ENCODE measurements at places on chromosomes 2 and 18.

DNA sequence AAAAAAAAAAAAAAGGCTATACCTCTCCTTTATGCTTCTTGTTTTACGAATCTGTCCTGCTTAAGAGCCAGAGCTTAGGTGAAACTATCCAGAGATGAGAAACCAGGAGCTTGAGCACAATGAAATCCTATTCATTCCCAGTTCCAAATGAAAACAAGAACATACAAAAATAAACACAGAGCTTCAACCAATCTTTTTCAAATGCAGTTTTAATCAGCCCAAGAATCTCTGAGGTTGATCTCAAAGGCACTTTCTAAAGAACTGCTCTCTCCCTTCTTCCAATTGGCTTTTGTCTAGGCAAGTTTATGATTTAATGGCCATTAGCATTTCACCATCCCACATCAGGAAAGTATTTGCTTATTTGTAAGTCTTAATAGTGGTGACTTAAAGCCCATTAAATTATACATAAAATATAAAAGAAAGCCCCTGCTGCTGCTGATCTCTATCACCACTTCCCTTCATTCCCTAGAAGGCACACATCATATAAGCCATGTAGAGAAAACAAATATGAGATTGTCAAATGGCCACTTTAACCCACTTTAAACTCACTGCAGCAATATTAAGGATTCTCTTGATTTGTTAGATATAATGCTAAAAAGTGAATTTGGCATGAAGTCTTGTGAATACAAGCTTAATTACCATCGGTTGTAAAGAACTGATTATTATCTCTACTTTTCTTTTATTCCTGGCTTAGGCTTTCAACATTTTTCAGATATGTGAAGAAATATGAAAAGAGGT lies 29.3 kb upstream of the SCN9A start:
- no peak for DNase-seq

DNA sequence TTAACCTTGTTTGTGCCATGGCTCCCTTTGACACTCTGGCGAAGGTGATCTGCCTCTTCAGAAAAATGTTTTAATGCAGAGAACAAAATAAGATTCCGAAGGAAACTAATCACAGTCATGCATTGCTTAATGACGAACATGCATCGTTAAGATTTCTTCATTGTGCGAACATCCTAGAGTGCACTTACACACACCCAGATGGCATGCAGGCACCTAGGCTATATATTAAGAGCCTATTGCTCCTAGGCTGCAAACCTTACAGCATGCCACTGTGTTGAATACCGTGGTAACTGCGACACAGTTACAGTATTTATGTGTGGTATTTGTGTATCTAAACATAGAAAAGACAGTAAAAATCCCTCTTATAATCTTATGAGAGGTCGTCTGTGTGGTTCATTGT lies 8.3 kb downstream of the ASAP2 start:
- DNase-seq, result no peak

GRCh38 chr2:215528555-215528954 lies 92.7 kb upstream of the FN1 start:
- no peak for DNase-seq

DNA sequence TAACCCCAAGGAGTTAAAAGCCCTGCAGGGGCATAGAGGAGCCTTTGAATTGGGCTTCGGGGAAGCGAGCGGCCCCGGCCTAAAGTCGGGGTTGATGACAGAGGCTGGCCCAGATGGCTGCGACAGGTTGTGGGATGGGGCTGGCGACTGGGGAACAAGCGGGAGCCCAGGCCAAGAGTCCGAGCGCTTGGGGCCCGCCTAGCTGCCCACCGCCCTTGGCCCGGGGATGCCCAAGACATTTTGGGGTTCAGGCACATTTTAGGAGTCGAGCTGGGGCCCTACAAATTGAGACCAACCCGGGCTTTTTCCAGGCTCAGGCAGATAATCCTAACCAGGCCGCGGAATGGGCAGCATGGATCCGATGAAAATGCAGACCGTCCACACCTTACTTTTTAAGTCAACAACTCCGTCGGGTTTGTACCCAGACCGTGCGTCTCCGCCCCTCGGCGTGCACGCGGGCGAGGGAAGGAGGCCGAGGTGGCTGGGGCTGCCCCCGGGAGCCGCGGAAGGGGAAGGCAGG lies 507 bp downstream of the RTKN start:
- no peak for DNase-seq

GRCh38 chr18:36372903-36373311 lies 75.4 kb downstream of the FHOD3 start:
- no peak for DNase-seq

DNA sequence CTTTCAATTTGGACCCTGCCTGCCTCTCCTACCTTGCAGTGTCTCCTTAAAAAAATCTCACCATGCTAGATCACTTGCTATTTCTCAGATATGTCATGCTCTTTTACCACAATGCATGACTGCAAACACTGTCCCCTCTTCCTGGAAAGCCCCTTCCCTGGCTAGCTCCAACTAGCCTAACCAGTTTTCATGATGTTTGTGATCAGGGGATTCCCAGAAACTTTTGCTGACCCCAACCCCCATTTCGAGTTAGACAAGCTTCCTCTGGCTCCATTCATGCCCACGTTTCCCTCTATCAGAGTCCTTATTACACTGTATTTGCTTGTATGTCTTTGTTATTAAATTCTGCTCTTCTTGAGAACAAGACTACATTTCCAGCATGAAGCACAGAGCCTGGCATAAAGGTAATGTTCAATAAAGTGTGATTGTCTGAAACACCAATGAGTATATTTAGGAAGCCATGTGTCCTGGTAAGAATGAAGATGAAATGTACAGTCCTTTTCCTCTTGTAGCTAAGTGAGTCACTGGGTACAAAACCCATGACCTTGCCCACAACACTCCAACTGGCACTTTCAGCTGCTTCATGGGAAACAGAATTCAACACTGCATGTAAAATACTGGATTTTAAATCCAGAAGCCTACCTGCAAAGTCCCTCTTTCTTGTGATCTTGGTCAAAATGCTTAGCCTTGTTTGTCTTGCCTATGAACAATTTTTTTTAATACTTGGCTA lies 62.0 kb upstream of the ATL2 start:
- no peak for DNase-seq
